ENCODE measurements at places on chromosomes 2 and 18.

- no peak for DNase-seq
Observed at GRCh38 chr2:225282858-225283710, 116.4 kb upstream of the NYAP2 start.

DNA sequence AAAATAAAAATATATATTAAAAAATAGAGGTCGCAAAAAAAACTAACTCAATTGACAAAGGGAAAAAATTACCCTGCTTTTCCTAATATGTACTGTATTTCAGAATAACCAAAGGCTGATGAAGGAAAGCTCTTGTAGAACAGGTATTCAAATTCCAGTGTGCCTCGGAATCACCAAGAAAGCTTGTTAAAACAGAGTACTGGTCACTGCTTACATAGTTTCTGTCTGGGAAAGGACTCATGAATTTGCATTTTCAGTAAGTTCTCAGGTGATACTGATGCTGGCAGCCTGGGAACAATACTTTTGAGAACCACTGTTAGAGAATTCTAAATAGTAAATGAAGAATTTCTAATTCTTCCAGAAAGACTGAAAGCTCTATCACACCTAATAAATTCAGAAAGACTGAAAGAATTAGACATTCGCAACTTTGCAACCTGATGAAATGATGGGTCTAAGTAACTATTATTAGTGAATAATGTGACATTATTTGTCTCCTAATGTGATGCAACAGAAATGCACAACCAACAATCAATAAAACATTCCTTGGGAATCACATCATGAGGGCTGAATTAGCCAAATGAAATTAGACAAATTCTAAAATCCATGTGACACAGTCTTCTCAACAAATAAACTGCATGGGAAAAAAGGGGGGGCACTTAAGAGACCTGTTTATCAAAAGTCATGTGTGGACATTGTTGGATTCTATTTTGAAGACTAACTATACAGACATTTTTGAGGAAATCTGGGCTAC is 21.9 kb downstream of the RPRD1A start:
- DNase-seq = no peak

DNA sequence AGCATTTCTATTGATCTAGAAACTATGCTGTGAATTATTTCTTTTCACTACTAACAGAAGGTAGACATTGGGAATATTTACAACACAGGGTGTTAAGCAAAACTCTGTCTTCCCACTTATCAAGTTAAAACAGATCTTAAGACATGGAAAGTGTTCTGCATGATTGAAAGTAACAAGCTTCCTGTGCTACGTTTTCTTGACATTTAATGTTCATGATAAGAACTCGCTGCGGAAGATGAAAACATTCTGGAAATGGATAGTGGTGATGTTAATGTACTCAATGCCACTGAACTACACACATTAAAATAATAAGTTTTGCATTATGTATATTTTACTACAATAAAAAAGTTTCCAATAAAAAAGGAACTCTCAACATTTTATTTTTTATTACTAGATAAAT is 74.4 kb upstream of the SCN7A start:
- DNase-seq = no peak

DNA sequence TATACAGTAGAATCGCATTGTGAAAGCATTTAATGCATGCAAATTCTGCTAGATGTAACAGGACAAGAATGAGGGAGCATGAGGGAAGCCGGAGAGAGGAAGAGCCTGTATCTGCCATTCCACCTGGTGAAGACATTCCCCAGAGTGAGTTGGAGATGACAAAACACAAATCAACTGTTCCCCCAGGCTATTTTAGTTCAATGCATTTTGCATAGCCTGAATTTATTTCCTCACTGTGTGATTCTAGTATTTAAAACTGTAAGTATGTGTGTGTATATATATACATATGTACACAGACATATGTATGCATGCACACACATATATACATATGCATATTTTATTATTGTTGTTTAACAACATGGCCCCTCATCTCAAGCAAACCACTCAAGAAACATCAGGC is 54.7 kb downstream of the CCDC68 start:
- no peak for DNase-seq

DNA sequence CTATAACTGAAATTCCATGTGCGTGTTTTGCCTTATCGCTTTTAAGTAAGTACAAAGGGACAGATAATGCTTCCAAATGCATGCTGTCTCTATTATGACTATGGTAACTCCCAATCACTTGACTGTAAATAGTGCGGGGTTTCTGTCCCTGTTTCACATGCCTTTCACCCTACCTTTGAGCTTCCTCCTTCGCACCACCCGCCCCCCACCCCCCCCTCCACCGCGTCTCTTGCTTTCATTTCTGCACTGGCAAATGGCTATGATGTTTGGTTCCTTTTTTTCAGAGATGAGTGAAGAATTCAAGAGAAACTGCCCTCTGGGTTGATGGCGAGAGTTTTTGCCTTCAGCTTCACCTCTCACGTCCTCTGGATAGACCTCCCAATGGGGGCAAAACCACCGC is 25.0 kb upstream of the SPP2 start:
- no peak for DNase-seq

GRCh38 chr2:216404010-216404618 is 8.2 kb upstream of the SMARCAL1 start:
- DNase-seq = no peak

- DNase-seq = no peak
Observed at GRCh38 chr2:172334988-172335387, 92.4 kb upstream of the ITGA6 start.

GRCh38 chr2:124883595-124883994 is 858.5 kb downstream of the CNTNAP5 start:
- no peak for DNase-seq

DNA sequence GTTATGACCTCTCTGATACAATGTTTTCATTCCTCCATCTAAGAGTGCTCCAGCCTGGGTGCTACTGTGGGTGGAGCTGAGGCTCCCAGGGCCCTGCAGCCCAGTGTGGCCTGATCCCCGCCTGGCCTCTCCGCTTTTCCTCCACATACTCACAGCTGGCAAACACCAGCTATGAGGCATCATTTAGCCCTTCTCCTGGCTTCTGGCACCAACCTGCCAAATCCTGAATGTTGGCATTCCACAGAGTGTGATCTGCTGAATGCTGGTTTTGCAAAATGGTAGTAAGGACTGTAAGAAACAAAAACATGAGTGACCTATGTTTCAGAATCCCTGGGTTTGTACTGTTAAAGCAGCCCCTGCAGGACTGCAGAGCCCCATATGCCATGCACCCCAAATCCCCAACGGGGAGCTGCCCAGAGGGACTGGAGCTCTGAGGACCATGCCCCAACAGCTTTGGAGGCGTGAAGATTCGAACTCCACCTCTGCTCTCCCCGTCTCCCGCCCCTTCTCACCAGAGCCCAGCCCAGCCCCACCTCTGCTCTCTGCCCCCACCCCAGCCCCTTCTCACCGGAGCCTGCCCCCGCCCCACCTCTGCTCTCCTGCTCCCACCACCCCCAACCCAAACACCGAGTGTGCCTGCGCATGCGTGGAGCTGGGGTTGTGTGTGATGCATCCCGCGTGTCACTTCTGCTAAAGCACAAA is 4.2 kb downstream of the SLC66A2 start:
- no peak for DNase-seq

DNA sequence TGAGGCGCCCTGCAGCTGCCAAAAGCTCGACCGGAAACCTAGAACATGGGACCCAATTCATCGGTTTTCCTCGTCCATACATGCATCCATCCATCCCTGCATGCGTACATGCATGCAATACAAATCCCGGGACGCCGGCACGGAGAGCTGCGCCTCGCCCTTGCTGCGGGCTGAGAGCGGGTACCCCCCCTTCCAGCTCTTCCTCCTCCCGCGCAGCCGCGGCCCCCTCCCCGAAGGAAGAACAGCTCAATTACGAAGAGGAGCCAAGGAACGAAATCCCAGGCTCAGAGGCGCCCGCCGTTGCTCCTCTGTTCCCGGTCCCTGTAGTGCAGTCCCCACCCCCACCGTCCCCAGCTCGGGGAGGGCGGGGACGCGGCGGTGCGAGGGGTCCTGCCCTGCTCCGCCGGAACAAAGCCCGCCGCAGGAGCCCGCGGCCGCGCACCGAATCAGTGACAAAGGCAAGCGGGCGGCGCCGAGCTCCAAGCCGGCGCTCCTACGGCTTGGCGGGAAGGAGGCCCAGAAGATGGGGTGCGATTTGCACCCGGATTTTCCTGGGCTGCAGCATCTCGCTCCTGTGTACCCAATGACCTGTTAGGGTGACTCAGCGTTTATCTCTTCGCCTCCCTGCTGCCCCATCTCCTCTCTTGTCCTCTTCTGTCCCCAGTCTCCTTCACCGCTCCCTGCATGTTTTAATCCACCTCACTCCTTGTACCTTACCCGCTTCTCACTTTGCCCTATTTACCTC is 8.9 kb upstream of the POU3F3 start:
- no peak for DNase-seq

DNA sequence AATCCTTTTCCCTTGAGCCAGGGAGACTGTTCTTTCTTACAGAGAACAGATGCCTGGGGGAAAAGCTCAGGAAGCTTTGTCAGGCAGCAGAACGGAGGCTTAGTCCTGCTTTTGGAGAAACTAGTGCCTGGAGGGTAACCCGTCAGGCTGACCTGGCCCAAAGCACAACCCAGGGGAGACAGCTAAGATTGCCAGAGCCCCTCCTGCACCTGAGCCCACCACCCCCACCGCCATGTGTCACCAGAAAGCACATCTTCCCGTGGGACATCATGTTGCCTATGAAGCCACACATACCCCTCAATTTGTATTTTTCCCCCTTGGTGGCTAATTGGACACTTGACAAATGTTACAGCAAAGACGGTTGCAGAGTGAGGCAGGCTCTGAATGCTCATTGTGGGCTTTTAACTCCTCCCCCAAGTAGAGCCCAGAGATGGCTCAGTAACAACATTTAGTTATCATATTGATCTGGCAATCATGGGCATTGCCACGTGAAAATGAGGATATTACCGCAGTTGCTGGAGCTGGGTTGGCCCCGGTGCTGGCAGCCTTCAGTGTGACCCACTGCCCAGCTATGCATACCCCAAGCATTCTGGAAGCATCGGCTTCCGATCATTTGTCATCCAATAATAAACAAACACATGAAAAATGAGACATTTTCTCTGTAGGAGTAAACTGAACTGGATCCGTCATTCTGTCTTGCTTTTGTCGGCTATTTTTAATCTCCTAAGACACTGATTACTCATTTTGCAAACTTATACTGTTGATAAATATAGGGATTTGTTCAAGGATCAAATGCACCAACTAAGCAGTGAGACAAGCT is 229.5 kb downstream of the ATAD2B start:
- no peak for DNase-seq

- DNase-seq = no peak
Observed at GRCh38 chr2:75565472-75566462, 5.0 kb upstream of the EVA1A start.

GRCh38 chr2:76642129-76642528 is 880.0 kb downstream of the LRRTM4 start:
- DNase-seq = no peak

DNA sequence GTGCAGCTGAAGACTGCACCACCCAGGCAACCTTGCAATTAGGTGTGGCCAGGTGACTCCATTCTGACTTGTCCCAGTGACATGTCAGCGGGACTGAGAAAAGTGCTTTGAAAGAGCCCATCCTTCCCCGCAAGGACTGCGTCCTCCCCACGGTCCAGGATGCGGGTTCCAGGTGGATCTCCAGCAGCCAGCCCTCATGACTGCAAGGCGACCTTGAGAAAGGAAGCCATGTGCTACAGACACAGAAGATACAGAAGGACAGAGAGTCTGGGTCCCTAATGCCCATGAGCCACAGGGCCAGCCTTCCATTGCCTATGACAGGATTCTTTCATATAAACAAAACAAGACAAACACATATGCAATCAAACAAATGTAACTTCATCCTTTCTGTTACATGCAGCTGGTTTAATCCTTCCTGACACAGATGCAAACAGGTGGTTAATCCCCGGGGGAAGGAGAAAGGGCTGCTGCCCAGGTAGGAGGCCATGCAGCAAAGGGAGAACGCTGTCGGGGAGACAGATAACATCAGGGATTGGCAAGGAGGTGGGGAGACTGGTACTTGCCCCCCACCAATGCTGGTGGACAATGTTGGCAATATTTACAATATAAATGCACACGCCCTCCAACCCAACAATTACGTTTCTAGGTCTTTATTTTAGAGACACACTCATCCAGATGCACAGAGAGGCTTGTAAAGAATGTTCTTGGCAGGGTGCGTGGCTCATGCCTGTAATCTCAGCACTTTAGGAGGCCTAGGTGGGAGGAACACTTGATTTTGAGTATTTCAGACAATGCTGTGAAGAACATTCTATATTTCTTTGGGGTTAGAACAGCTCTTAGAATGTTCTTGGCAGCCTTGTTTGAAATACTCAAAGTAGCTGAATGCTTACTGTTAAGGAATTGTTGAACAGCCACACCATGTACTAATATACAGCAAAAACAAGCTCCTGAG is 64.8 kb downstream of the NCAPH start:
- DNase-seq = no peak

DNA sequence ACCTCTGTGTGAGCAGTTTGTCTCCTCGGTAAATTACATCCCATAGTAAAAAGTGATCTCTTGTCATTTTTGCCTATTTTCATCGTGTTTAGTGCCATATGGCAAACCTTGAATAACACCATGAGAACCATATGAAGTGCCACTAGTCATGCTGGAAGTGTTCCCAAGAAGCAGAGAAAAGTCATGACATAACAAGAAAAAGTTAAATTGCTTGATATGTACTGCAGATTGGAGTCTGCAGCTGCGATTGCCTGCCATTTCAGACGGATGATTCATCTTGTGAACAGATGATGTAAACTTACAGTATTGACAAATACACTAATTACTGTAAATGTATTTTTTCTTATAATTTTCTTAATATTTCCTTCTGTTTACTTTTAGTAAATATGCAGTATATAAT is 846.7 kb downstream of the BCL11A start:
- no peak for DNase-seq

DNA sequence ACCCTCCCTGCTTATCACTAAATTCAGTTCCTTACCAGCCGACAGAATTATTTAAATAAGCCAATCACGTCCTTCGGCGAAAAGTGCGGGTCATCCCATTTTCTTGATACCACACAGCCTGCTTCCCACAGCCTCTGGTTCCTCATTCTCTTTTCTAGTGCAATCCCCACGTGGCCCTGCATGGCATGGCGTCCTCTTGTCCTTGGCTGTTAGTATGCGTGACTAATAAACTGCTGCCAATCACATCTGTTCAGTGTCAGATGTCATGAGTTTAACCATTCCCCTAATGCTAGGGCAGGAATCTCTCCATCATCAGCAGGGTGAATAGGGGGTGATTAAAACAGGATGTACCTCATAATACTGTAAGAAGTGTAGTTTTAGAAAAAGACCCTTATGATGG is 62.8 kb upstream of the TSPYL6 start:
- no peak for DNase-seq

DNA sequence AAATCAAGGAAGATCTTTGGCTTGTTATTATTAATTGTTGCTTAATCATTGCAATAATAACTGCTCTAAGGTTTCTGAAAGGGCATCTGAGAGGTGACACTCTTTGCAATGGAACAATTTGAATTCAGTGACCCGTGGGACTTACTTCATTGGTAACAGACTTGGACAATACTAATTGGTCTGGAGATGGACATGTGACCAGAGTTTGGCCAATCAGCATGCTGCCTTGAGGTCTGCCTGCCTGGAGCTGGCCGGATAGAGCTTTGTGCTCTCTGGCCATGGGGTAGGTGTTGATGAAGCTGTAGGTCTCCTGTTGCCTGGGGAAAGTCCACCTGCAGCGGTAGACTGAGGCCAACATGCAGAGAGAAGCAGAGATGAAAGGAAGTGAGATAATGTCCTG is 24.0 kb upstream of the VPS4B start:
- no peak for DNase-seq

GRCh38 chr2:128320192-128320905 is 1.7 kb upstream of the HS6ST1 start:
- DNase-seq = no peak

Data from stimulated activated effector memory CD8-positive, alpha-beta T cell treated with anti-CD3 and anti-CD28 coated beads, Interleukin-12 subunit alpha, Interleukin-12 subunit beta, amount 100 ng/mL, for 72 hours (primary cell).